Hepatocyte (in vitro differentiated cells): ENCODE measurements at places on chromosomes 13 and 19. TPM values are rescaled to one million over a fixed set of nuclear protein-coding genes. Genes with fewer than 3 reads are reported as not detected.
A peak's percentile ranks its signal among the peaks of the same experiment; 100 is the strongest.

DNA sequence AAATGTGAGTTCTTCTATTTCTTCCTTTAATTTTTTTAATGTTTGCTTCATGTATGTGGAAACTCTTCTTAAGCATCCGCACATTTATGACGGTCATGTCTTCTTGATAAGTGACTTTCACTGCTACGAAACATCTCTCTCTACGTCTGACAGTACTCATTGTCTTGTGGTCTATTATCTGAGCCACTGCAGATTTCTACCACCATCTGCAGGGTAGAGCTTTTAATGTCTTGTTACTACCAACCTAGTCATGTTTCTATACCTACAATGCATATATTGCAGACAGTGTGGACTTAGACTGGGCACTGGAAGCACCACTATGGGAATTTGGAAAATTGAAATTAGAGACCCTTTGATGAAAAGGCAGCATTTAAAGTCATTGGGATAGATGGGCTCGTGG, 75.4 kb upstream of the ARHGEF7 start:
- DNase-seq, result no peak

GRCh38 chr19:58350871-58351557, 2.3 kb downstream of the A1BG start:
- DNase-seq, result no peak

GRCh38 chr13:112641456-112642089, 48.3 kb upstream of the ATP11A start:
- no peak for DNase-seq

Gene NHLRC3
- polyA plus RNA-seq, result 18.6 and 19.3 TPM in 2 replicates

- no peak for DNase-seq
These were observed 9.8 kb upstream of the LIN7B start for GRCh38 chr19:49104229-49104864.

Gene CDADC1
- polyA plus RNA-seq, result 7.3 and 7.7 TPM in 2 replicates

Gene OCEL1
- 44.7 and 47.7 TPM in 2 replicates for polyA plus RNA-seq

- no peak for DNase-seq
These were observed 260.0 kb downstream of the KLF12 start for GRCh38 chr13:73873940-73874830.

DNA sequence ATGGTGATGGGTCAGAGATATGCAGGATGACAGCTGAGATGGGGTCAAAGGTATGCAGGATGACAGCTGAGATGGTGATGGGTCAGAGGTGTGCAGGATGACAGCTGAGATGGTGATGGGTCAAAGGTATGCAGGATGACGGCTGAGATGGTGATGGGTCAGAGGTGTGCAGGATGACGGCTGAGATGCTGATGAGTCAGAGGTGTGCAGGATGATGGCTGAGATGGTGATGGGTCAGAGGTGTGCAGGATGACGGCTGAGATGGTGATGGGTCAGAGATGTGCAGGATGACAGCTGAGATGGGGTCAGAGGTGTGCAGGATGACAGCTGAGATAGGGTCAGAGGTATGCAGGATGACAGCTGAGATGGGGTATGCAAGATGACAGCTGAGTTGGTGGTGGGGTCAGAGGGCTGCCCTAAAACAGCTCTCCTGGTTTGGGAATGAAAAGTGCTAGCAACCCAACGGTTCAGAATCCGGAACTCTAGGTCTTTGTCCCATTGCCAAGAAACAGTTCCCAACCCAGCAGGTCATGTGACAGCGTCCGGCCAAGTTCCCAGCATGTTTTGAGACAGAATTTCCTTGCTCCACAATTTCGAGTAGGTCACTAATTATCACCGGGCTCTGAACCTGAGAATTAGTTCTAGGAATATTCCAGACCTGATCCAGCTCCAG, 3.2 kb downstream of the SELENOW start:
- DNase-seq, result no peak

Gene ZNF763
- 1.2 and 2.8 TPM in 2 replicates for polyA plus RNA-seq

Gene CEACAM5
- 0.96 and 1.5 TPM in 2 replicates for polyA plus RNA-seq

GRCh38 chr13:61183670-61184069, 232.0 kb downstream of the PCDH20 start:
- no peak for DNase-seq

Gene MBD3L2
- not detected in 2 replicates for polyA plus RNA-seq

GRCh38 chr13:78323848-78324247, 279.5 kb downstream of the POU4F1 start:
- no peak for DNase-seq

Gene ZNF98
- not detected in 2 replicates for polyA plus RNA-seq

DNA sequence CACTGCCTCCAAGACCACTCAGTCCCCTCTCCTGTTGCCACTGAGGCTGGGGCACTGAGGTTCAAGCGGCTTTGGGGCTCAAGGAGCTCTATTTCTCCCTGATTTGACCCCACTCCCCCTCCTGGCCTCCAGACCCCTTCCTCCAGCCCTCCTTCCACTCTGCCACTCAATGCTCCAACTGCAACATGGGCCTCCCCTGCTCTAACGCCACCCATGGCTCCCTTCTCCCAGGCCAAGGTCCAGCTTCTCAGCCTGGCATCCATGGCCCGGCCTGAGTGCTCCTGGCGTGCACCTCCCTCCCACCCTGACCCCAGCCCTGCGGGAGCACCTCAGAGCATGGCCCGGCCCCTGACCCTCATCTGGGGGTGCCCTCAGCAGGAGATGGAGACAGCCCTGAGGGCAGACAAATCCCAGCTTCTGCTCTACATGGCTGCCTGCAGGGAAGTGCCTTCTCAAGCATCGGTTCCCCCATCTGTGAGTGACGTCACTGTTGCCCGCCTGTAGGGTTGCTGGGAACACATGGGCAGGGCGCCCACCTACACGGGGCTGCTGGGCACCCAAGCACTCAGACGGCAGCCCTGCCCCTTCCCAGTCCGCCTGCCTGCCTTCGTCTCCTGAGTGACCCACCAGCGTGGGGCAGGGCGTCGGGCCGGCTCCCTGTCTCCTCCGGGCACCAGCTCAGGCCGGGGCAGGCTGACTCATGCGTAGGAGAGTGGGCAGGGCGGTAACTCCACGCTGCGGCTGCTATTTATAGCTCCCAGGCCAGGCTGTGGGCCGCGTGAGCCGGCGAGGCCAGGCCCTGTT, 1.6 kb upstream of the DIRAS1 start:
- peak; percentile 64 for DNase-seq

Gene KLK14
- not detected in 2 replicates for polyA plus RNA-seq

Gene TEX29
- polyA plus RNA-seq, result 1.8 and 4.2 TPM in 2 replicates

GRCh38 chr19:19043881-19044280, 10.5 kb downstream of the ARMC6 start:
- DNase-seq, result no peak

- no peak for DNase-seq
These were observed 1436.9 kb downstream of the UQCRFS1 start for GRCh38 chr19:27776020-27776419.

GRCh38 chr19:54452626-54453025, 3.6 kb downstream of the LENG8 start:
- no peak for DNase-seq

- peak; percentile 2 for DNase-seq
These were observed 14.6 kb downstream of the NACC1 start for GRCh38 chr19:13132471-13133180.

GRCh38 chr19:41595258-41595889, 19.4 kb downstream of the CEACAM21 start:
- peak; percentile 78 for DNase-seq

GRCh38 chr13:71866335-71867130, 471 bp downstream of the DACH1 start:
- peak; percentile 44 for DNase-seq

Gene CD37
- 6.6 and 12.4 TPM in 2 replicates for polyA plus RNA-seq

- peak; percentile 7 for DNase-seq
These were observed 134.3 kb upstream of the MYO16 start for GRCh38 chr13:108494991-108495645.

DNA sequence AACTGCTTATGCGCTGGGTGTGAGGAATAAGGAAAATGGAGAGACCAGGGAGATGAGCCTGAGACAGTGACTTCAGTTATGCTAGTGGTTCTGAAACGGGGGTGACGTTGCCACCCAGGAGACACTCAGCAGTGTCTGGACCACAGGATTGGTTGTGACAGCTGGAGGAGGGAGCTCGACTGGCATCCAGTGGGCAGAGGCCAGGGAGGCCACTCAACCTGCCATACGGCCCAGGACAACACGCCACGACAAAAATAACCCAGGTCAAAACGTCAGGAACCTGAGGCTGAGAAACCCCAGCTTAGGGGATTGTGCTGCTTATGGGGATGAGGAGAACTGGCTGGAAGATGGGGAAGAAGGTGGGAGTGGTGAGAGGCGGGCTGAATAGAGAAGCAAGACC, 10.4 kb downstream of the ZSCAN5A start:
- DNase-seq, result no peak

DNA sequence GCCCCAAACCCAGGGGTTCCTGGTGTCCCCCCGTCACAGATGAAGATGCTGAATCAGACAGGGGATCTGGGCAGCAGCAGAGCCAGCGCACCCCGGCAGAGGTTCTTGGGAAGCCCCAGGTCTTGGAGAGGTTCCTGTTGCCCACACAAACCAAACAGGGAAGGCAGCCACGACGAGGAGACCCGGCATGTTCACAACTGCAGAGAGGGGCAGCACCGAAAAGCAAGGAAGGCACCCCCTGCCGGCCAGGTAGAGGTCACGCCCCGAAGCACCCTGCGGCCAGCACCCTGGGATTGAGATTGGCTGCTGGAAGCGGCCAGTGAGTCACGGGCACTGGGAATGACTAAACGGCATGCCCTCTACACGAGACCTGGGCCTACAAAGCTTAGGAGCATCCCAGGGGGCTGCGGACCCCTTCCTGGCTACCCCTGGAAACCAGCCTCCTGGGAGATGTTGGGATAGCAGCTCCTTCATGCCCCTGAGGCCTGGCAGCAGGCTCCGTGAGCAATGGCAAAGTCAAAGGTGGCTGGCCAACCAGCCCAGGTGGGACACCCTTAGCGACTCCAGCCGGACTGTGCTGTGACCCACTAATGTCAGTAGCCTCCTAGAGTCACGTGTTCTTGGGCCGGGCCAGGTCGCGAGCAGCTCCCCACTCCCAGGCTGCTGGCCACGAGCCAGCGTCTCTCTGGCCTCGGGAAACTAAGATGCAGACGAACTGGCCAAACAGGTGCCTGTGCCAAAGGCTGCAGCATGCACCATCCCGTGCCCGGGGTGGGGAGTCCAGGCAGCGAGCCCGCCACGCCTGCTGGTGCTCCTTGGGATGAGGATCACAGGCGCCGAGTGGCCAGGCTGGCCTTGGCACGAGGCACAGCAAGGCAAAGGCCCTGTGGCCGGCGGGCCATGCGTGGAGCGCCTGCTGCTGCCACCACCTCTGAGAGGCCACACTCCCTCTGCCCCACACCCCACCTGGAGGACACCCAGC, 43.2 kb downstream of the MLLT1 start:
- no peak for DNase-seq

Gene SIGLEC12
- polyA plus RNA-seq, result 0.11 and 0.29 TPM in 2 replicates

Gene MBD3L3
- not detected in 2 replicates for polyA plus RNA-seq
